ENCODE measurements at places on chromosomes 5 and 9. TPM values are rescaled to one million over a fixed set of nuclear protein-coding genes. Genes with fewer than 3 reads are reported as not detected.

GRCh38 chr5:142772446-142773293, 2.5 kb downstream of the ARHGAP26 start:
- no peak for DNase-seq

GRCh38 chr9:88947581-88948573, 43.4 kb upstream of the S1PR3 start:
- DNase-seq = no peak

- no peak for DNase-seq
Observed at GRCh38 chr5:58545912-58546311, 37.0 kb upstream of the RAB3C start.

GRCh38 chr5:96004087-96004486, 42.4 kb upstream of the ELL2 start:
- DNase-seq = no peak

CDC20B gene
- total RNA-seq = 0.19 TPM

- no peak for DNase-seq
Observed at GRCh38 chr5:149447373-149448367, 68.6 kb upstream of the IL17B start.

DNA sequence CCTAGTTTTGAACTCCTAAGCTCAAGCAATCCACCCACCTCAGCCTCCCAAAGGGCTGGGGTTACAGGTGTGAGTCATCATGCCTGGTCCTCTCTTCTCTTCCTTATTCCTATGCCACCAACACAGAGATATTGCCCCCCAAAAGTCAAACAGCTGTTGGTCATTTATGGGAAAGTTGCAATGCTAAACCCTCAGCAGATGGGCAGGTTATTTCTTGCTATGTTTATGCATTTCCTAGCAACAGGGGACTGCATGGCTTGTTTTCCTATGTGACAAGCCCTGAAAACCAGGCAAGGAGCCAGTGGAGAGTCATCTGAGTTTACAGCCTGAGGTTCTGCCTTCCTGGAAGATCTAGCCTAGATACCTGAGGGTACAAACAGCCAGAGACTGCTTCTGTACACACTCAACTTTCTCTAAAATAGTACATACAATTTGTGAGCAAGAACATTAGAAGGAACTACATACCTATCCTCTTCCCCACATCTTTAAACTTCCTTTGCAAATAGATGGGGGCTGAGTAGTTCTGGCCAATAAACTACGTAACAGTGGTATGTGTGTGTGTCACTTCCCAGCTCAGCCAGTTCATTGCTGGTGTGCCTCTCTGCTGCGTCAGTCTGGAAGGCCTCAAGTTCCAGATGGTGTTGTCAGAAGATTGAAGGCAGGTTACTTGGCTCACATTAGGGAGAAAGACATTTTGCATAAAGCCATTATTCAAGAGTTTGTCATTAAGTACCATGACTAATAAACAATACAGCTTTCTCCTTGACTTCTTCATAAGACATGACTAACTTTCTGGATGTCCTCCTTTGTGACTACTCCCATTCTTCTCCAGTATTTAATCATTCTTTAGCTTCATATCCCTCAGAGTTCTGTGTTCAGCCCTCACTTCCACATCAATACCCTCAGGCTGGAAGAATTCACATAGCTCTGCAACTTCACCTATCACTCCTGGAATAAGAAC, 65.3 kb downstream of the CSNK1A1 start:
- no peak for DNase-seq

- no peak for DNase-seq
Observed at GRCh38 chr5:173451031-173451430, 122.8 kb upstream of the STC2 start.

RLN1 gene
- total RNA-seq = 3.6 TPM

GRCh38 chr9:125262294-125262991, 817 bp downstream of the GAPVD1 start:
- DNase-seq = no peak

DNA sequence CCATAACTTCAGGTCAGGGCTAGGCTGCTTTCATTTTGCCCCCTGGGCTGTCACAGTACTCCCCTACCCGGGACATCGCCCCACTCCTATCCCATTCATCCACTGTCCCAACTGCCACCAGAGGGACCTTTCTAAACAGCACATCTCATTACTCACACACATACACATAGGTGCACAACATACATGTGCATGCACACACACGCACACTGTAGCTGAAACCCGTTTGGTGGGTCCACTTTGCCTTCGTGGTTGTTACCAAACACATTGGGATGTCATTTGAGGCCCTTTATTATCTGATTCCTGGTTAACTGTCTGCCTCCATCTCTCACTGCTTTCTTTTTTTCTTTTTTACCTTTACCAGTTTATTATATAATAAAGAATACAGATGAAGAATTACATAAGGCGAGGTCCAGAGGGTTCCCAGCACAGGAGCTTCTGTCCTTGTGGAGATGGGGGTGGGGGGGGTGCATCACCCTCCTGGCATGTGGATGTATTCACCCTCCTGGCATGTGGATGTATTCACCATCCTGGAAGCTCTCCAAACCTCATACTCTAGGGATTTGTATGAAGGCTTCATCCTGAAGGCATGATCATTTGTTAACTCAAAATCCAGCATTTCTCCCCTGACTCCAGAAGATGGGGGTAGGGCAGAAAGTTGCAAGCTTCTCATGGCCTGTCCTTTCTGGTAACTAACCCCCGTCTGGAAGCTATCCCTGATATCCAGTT, 186.0 kb downstream of the GOLPH3 start:
- DNase-seq = no peak

- DNase-seq = no peak
Observed at GRCh38 chr5:126007841-126008240, 415.4 kb upstream of the GRAMD2B start.

DNA sequence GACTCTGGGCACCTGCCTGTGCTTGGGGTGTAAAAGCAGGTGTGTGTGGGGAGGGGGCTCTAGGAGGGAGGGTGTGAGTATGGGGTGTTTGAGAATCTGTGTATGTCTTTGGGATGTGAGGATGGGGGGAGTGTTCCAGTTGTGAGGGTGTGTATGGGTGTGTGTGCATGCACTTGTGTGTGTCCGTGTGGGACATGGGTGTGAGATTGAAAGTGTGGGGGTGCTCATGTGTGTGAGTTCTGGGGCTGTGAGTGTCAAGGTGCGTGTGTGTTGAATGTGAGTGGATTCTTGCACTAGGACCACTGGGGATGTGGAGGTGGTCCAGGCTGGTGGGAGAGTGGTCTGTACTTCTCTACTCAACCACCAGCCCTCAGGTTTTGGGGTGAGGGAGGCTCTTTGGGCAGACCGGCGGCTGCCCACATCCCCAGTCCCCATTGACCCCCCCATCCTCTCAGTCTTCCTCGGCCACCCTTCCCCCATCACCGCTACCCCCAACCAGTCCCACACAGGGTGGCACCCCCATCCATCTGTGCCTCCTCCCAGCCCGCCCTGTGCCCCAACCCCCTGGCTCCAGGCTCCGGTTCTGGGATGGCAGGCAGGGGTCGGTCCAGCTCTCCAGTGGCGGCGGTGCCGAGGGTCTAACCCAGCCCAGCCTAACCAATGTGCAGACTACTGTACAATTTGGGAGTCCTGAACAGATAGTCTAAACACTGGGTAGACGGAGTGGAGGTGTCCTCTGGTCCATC, 31.5 kb downstream of the GOLGA2 start:
- DNase-seq = no peak

IL9 gene
- total RNA-seq = 0.52 TPM

GRCh38 chr5:6856653-6857052, 143.4 kb downstream of the TENT4A start:
- no peak for DNase-seq

DNA sequence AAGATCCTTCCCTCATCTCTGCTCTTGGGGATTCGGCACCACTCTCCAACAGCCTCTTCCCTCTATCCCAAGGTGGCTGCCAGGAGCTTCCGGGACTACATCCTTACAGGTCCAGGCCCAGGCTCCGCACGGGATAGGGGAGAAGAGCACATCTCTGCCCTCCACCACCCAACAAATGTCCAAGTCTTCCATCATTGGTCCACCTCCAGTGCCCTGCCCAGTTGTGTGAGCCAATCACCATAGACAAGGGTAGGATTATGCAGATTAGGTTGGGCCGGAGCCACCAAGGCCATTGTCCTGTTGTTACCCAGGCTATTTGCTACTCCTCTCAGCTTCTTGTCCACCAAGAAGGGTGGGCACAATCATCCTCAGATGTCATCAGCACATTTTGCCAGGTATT, 9.1 kb downstream of the UNC5A start:
- no peak for DNase-seq

- no peak for DNase-seq
Observed at GRCh38 chr9:34987160-34987901, 2.2 kb upstream of the DNAJB5 start.

- DNase-seq = no peak
Observed at GRCh38 chr5:179461576-179461975, 88.8 kb upstream of the RUFY1 start.

DNA sequence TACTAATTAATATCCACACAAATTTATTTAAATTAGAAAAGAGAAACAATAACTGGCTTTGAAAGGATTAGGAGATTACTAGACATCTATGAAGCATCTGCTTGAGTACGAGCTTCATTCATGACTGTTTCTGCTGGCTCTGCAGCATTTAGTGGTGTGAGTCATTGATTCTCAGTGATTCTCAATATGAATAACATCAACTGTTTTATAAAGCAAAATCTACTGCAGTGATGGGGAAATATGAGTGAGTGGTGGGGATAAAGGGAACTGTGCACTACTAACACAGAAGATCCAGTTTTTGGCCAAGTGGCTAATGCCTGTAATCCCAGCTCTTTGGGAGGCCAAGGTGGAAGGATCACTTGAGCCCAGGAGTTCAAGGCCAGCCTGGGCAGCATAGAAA, 8.4 kb downstream of the FNBP1 start:
- DNase-seq = no peak

SLCO6A1 gene
- total RNA-seq = 0.14 TPM

DNA sequence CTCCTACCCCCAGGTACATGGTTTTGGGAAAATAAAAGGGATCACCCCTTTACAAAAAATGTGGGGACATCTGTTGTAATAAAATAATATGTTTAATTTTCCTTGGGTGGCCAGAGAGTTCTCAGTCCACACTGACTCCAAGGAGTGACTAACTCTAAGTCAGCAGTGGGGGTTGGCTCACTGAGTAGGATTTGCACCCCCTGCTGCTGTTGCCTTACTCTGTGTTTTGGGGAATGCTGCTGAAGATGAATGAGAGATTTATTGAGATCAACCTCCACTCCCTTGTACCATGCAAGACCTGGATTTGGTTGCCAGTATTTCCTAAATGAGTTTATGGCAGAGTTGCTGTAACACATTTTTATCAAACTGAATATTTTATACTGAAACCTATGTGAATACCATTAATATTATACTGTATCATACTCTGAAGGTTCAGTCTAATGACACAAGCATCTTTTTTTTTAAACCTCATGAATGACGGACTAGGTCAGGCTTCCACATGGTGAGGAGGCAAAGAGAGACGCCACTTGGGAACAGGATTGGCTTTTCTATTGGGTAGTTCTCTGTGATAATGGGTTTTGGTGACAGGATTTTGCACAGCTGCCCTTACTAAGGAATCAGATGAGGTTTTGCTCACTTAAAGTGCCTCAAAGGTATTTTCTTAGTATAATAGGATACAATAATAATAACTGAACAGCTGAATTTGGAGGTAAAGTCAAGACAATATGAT, 121.3 kb upstream of the OSMR start:
- no peak for DNase-seq

DNA sequence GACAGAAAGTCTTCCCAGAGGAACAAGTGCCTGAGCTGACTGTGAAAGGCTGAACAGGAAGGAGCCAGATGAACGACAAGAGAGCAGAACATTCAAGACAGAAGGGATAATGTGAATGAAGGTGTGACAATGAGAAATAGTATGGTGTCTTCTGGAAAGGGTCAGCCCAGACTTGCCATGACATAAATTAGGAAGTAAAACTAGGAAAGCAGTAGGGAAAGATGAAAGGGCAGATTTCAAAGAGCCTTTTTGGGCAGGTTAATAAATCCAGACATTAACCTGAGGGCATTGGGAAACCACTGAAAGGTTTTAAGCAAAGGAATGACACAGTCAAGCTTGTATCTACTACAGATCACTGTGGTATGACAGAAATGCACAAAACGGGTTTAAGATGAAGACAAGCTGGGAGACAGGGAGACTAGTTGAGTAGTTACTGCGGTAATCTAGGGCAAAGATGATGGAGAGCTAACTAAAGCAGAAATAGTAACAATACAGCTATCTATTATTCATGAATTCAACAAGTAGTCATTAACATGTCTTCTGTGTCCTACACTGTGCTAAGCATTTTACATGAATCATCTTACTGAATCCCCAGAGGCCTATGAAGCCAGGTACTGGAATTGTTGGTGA, 580.9 kb upstream of the WWC1 start:
- no peak for DNase-seq

GRCh38 chr9:101707721-101708120, 30.7 kb downstream of the GRIN3A start:
- no peak for DNase-seq

DNA sequence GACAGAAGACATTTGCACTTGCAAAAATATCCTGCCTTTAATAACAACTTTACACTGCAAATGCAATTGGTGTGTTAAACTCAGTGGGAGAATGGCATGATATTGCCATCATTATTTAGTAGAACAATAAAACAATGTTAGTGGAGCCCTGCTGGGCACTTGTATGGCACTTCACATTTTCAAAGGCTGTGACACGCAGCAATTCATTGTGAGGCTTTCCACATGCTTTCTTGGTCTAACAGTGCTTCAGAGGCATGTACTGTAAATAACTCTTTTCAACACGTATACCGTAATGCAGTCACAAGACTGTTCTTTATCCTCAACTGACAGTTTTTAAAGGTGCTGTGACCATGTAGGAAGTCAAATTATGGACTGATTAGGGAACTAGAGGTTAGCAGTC, 155.5 kb upstream of the EPB41L4A start:
- DNase-seq = no peak

PSAT1 gene
- total RNA-seq = 20.8 TPM

Data from thymus (tissue), 14 donors.